Activated naive CD4-positive, alpha-beta T cell treated with anti-CD3 and anti-CD28 coated beads, Interleukin-2, amount 50 U/mL, for 72 hours (primary cell): ENCODE measurements at places on chromosomes 12 and 14.
A peak's percentile ranks its signal among the peaks of the same experiment; 100 is the strongest.

GRCh38 chr12:19288603-19289244, 150.6 kb upstream of the AEBP2 start:
- no peak for DNase-seq

- no peak for DNase-seq
Measured at GRCh38 chr12:1064317-1064716, 73.3 kb downstream of the ERC1 start.

- DNase-seq, result no peak
Measured at GRCh38 chr12:11906286-11906935, 164.3 kb upstream of the BCL2L14 start.

DNA sequence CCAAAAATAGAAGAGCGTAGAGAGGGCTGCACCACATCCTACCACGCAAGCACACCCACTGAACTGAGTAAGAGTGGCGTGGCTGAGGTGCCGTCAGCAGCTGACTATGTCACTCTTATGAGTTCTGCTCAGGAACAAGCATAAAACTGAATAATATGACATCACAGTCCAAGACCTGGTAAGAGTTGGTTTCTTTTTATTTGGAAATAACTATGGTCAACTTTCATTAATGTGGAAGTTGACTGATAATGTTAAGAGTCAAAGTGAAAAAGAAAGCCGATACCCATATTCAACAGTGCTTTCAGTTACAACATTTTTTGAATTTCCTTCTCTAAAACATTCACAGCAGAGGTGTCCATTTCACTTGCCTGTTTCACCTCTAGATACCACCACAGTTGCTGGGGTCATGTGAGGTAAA, 44.6 kb downstream of the GNS start:
- no peak for DNase-seq

- no peak for DNase-seq
Measured at GRCh38 chr14:33910435-33910834, 40.4 kb downstream of the EGLN3 start.

GRCh38 chr14:22558221-22558913, 30.7 kb downstream of the DAD1 start:
- peak; percentile 67 for DNase-seq

DNA sequence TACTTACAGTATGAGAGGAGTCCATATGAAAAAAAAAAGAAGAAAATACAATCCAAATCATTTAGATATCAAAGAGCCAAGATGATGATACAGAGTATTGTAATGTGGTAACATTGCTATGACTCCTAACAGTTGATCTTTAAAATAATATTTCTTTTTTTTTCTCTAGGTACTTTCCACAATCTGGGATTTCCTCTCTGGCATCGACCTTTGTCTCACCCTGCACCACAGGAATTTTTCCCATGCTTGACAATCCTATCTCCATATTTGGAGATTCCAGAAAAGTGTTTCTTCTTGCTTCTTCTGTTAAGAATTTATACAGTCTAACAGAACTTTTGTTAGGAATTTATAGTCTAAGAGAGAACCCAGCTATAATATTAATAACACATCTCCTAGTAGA, 184.4 kb downstream of the ITPR2 start:
- no peak for DNase-seq

DNA sequence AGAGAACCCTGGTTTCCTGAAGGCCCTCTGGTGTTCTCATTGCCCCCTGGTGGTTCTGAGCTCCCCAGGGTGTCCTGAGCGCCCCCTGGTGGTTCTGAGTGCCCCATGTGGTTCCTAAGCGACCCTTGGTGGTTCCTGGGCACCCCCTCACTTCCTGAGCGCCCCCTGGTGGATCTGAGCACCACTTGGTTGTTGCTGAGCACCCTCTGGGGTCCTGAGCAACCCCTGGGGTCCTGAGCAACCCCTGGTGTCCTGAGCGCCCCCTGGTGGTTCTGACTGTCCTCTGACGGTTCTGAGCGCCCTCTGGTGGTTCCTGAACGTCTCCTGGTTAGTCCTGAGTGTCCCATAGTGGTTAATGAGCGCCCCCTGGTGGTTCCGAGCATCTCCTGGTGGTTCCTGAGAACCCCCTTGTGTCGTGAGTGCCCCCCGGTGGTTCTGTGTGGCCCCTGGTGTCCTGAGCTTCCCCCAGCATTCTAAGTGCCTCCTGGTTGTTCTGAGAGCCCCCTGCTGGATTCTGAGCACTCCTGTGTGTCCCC, 568.3 kb downstream of the TMEM121 start:
- no peak for DNase-seq
